ENCODE measurements at places on chromosomes 2 and 18.

GRCh38 chr2:132814651-132815050 is 144.6 kb upstream of the LYPD1 start:
- DNase-seq: no peak

DNA sequence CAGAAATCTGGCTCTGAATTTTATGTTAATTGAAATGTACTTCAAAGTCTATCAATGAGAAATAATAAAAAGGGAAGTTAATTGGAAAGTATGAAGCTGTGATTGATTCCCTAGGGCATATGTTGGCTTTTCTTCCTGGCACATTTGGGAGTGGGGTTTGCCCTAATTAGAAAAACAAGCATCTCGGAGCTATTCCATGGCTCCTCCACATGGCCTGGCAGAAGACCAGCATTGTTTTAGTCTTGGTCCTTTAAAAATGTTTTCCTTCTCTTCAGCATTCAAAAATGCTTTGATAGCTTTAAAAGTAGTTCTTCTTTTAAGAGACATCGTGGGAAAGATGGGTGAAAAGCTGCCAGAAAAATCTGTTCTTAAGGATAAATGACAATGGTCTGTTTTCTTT is 445.5 kb upstream of the PKDCC start:
- no peak for DNase-seq

DNA sequence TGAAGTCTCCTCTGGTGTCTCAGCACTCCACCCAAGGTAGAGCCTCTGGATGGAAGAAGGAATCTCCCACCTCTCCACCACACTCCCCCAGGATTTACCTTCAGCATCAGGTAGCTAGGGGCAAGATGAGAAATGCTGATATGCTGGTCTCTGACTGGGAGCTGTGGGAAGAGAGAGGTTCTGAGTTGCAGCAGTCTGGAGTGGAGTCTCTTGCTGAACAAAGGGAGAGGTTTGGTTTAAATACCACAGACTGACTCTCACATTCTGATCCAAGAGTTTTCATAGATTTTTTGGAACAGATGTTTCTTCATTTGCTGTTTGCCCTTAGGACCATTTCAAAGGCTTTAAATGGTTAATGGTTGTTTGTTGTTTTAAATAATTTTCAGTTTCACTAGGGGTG is 1.1 kb upstream of the CFLAR start:
- no peak for DNase-seq

DNA sequence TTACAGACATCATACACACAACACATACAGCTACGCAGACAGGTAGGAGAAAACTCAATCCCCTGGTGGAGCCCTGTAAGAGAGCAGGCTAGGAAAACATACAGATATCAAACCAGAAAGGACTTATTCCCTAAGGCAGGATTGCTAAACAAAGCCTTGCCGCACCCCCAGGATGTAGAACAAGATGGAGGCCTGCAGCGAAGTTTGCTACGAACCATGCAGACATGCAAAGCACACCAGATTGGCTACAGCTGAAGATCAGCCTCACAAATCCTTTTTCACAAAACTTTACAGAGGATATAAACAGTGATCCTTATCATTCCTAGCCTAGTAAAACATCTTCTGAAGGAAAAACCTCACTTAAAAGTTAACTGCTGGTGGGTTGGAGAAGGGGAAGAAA is 28.3 kb downstream of the C18orf54 start:
- DNase-seq: no peak

- DNase-seq: no peak
Measured at GRCh38 chr18:2824865-2825264, 21.9 kb upstream of the EMILIN2 start.

DNA sequence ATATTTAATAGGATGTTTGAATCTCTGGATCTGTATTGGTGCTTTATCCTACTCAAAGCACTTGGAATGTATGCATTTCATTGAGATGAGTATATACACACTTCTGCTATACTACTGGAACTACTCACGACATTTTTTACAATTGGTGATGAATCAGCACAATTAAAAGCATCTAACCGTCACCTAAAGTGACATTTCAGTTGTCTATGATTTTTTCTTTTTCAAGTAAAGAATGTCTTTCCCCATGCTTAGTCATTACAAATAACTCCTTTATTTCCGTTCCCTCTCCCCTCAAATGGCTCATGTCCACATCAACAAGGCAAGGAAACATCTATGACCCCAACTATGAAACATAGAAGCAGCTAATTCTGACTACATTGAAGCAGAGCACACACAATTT is 77.3 kb downstream of the CLIP4 start:
- DNase-seq: no peak

DNA sequence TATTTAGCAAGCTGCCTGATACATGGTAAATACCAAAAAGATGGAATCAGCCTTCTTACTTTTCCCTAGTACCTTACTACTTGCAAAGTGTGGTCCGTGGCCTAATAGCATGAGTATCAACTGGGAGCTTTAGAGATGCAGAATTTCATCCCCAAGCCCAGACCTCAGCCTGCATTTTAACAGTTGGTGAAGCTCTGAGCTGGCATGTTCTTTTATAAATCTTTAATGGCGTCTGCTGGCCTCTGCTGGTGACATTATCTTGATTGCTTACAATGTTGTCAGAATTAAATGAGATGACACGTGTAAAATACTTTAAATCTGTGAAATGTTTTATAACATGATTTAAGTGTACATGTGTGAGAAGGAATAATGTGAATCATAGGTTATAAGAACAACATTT is 115.1 kb upstream of the NOSTRIN start:
- no peak for DNase-seq

GRCh38 chr2:173760553-173760952 is 204.6 kb downstream of the SP3 start:
- DNase-seq: no peak
